ENCODE measurements at places on chromosomes 7 and 10.

GRCh38 chr7:150727381-150727780, 9.8 kb upstream of the GIMAP5 start:
- no peak for DNase-seq

- DNase-seq: no peak
Observed at GRCh38 chr7:110808361-110808760, 282.6 kb upstream of the LRRN3 start.

GRCh38 chr10:29392376-29393021, 103.6 kb downstream of the LYZL1 start:
- no peak for DNase-seq

DNA sequence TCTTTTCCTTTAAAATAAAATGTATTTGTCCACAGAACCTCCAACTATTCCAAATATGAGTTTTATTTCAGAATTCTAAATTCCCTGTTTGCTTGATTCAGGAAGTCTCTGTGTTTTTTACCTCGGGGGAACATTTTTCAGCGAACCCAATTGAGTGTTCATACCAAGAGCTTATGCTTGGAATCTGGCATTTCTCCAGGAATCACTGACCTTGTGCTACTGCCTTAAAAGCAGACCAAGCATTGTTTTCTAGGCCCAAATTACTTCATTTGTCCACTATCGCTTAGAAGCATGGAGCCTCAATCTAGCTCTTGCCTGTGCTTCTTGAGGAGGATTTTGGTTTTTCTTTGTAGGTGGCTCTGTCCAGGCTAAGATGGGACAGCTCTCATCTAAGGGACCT, 59.4 kb downstream of the EBLN1 start:
- DNase-seq: no peak

GRCh38 chr10:79229830-79230327, 117.4 kb upstream of the PPIF start:
- DNase-seq: no peak

GRCh38 chr7:30681815-30682211, 443 bp downstream of the CRHR2 start:
- DNase-seq: no peak
